ENCODE measurements at places on chromosomes 1 and 21.

- peak; percentile 86 for DNase-seq
Observed at GRCh38 chr1:152188673-152189591, 29.9 kb upstream of the RPTN start.

DNA sequence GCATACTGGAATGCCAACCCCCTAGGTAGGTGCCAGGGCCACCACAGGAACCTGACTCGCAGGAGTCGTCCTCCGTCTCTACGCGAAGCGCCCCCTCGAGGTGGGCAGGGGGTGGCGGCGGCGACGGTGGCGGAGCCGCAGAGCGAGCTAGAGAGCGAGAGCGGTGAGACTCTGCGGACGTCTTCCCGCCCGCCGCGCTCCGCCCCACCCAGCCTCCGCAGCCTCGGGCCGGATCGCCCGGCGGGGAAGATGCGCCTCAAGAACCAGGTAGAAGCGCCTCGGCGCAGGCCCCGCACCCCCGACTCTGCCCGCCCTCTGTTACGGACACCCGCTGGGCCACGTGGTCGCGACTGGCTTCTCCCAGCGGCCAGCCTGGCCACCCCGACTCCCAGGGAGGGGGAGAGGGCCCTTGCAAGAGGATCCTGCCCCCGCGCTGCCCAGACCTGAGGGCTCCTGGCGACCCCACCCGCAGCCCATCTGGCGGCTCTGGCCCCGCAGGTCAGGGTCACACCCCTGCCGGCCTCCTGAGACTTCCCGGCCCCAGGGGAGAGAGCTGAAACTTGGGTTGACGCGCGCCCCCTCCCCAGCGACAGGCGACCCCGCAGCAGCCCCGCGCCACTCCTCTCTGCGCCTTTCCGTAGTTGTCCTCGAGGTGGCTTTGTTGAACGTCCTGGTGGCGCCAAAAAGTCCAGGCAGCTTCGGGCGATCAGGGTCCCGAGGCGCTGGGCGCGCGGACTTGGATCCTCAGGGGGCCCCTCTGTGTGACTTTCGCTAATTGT is 24.4 kb upstream of the AGBL4 start:
- DNase-seq, result peak; percentile 68

GRCh38 chr1:58041621-58042020 is 504.9 kb downstream of the OMA1 start:
- DNase-seq, result peak; percentile 41

GRCh38 chr21:32918478-32919120 is 107.1 kb upstream of the OLIG2 start:
- DNase-seq, result no peak

- DNase-seq, result no peak
Observed at GRCh38 chr1:23039308-23039826, 20.1 kb downstream of the KDM1A start.

DNA sequence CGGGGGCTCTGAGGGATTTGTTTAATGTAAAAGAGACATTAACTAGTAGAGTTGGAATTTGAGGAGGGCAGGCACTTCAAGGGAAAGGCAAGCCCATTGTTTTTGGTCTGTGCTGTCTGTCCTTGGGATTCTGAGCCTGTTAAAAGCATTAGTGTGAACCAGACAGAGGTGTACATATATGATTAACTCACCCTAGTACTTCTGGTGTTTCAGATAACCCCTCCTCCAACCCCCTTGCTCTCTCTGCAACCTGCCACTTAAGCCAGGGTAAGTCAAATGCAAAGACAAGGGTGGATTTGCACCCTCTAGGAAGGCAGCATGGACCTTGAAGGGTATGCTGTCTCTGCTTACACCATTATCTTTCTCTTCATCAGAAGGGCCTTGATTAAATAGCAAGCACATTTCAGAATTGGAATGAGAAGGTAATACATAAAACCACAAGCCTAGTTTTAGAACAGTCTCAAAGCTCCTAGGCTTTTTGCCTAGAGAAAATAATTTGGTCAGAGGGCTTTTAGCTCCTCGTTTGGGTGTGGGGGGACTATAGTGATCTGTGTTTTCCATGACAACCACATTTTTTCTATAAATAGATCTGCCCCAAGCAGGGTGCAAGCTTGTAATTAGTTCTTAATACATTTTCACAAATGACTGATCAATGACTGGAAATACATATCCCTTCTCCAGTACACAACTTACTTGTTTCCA is 120.7 kb upstream of the SGIP1 start:
- DNase-seq, result no peak

DNA sequence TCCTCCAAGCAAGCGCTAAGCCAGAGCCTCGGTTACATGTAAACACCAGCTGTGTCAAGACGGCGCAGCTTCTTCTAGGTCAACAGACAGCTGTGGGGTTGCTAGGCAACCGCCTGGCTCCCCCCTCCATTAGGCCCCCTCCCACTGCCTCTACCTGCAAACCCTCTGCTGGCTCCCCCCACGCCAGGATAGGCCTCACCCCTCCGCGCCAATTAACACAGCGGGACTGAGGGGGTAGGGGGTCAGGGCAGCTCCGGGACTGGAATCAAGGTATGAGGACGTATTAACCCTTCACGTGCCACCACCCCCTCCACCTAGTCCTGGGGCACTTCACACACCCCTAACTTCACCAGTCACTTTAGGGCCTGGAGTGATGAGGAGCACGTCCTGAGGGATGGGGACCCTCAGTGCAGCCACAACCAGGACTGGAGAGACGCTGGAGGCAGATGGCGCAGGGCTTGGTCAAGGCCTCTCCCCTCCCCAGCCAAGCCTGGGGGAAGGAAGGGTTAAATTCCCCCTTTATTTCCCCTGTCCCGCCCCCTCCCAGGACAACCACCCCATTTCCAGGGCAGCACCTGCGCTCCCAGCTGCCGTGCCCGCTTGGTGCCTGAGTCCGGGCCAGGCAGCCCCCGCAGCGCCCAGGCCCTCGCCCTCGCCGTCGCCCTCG is 37.4 kb upstream of the WASF2 start:
- DNase-seq, result no peak

- no peak for DNase-seq
Observed at GRCh38 chr1:182716740-182717720, 32.6 kb upstream of the RGS8 start.

GRCh38 chr1:116737855-116738321 is 16.3 kb upstream of the CD2 start:
- no peak for DNase-seq

GRCh38 chr21:34091607-34092006 is 18.2 kb downstream of the MRPS6 start:
- no peak for DNase-seq

- no peak for DNase-seq
Observed at GRCh38 chr1:160541622-160542302, 18.7 kb upstream of the SLAMF6 start.

DNA sequence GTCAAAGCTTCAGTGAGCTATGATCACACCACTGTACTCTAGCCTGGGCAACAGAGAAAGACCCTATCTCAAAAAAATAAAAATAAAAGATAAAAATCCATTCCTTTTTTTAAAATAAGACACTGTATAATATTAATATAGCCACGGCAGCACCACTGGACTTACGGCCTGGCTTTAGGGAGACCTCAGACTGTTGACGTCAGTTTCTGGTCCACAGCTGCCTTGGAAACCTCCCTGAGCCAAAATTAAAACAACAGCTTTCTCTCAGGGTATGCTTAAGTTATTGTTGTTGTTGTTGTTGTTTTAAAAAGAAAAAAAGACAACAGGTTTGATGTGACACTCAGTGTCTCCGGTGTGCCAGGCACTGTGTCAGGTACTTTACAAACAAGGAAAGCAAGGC is 42.0 kb downstream of the CAPZB start:
- DNase-seq, result no peak

- no peak for DNase-seq
Observed at GRCh38 chr1:189803364-189803763, 674.3 kb downstream of the BRINP3 start.

- DNase-seq, result peak; percentile 22
Observed at GRCh38 chr1:61254634-61255357, 172.4 kb downstream of the NFIA start.

DNA sequence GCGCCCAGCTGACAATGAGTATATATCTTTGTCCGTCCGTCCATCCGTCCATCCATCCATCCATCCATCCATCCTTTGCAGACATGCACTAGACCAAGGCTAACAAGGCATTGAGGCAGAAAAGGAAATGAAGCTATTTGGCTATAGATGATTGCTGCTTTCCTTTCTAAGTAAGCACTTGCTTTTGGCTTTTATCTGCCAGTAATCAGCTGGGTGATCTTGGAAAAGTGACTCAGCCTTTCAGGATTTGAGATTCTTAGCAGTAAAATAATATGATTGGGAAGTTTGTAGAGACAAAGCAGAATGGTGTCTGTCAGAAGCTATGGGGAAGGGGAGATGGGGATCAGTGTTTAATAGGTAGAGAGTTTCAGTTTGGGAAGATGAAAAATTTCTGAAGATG is 22.7 kb downstream of the ZFYVE9 start:
- DNase-seq, result no peak

- DNase-seq, result no peak
Observed at GRCh38 chr1:244041466-244042120, 9.5 kb upstream of the ZBTB18 start.

DNA sequence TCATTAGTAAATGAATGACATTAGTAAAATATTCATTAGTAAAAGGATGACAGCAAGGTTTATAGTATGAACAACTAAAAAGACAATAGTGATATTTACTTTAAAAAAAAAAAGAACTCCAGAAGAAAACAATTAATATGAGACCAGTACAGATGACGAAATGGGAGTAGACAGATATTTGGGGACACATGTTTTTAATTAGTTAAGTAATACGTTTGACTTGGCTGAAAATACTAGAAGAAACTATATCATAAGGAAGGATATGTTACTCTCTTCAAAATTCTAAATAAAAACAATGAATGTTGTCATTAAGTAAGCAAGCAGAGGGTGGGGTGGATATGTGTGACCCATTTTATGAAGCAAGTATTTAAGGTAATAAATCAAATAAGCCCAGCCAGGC is 61.9 kb downstream of the GPATCH2 start:
- DNase-seq, result no peak

DNA sequence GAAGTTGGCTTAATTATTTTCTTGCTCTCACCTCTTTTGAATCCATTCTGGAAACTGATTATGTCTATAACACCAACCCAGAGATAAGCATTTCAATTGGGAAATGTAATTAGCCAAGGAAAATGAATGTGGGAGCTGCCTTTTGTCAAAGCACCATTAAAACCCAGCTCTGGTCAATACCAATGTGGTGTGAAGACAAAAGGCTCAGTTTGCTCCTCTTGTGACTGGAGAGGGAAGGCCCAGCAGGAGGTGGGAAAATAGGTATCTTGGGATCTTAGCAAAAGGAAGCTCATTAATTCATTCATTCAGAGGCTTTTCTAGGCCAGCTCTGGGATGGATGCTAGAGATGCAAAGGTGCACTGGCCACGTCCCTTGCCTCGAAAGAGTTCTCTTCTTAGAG is 75.0 kb upstream of the SELENON start:
- no peak for DNase-seq

DNA sequence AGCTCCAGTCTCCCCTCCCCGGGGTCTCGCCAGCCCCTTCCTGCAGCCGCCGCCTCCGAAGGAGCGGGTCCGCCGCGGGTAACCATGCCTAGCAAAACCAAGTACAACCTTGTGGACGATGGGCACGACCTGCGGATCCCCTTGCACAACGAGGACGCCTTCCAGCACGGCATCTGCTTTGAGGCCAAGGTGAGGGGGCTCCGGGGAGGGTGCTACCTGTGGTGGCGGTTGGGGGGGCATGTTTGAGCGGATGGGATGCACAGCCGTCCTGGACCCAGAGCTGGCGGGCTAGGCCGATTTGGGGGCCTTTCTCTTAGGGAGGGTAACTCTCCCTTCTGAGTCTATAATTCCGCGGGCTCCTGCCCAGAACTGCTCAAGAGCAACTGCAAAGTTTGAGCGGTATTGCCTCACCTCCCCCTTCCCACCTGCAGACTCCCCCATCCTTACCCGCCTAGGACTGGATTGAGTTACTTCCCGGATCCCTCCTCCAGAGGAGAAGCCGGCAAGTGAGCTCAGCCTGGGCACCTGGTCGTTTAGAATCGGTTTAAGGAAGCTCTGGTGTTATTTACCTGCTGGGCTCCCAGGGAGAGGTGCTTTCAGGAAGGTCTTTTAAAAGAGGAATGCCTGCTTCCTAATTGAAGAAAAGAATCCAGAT is 730 bp downstream of the NOS1AP start:
- DNase-seq, result peak; percentile 13

DNA sequence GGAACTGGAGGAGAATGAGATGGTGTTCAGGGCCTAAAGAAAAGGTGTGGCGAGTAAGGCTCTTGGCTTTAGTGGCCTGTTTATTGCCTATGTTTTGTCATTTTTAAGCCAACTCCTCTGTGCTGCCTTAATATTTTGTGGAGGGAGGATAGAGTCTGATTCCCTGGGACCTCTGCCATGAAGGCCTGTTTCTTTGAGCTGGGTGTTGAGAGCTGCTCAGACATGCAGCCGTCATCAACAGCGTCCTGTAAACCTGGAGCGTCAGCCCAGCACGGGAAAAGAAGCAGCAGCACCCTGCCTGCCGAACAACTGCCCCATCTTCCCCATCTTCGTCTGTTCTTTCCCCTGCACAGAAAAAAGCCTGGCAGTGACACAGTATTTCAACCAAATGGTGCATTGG is 27.1 kb upstream of the SNX27 start:
- no peak for DNase-seq

- no peak for DNase-seq
Observed at GRCh38 chr1:222923506-222923905, 108.7 kb downstream of the DISP1 start.

GRCh38 chr1:182770232-182770631 is 19.3 kb upstream of the NPL start:
- DNase-seq, result no peak

DNA sequence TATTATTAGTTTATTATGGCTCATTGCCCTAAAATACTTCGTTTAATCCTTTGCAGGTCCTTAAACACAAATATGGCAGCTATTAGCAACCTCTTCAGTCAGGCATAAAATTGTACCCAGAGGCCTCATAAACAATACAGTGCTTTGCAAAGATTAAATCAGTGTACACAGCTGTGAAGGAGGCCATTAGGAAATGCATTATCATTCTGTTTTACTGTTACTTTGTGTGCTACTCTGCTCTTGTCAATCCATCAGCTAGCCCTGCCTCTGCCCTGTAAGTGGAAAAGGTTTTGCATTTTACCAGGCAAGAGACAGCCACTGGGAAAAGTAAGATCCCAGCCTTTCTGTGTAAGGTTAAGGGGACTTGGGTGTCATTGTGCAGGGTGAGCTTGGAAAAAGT is 415.7 kb upstream of the DAB1 start:
- DNase-seq, result no peak

GRCh38 chr1:42971841-42972291 is 13.2 kb upstream of the SLC2A1 start:
- peak; percentile 83 for DNase-seq

- DNase-seq, result no peak
Observed at GRCh38 chr1:206467915-206468314, 2.4 kb upstream of the IKBKE start.

Measured in Daoy (cell line).